Substantia nigra (tissue), 51 donors: ENCODE measurements at places on chromosomes 6 and 20.

DNA sequence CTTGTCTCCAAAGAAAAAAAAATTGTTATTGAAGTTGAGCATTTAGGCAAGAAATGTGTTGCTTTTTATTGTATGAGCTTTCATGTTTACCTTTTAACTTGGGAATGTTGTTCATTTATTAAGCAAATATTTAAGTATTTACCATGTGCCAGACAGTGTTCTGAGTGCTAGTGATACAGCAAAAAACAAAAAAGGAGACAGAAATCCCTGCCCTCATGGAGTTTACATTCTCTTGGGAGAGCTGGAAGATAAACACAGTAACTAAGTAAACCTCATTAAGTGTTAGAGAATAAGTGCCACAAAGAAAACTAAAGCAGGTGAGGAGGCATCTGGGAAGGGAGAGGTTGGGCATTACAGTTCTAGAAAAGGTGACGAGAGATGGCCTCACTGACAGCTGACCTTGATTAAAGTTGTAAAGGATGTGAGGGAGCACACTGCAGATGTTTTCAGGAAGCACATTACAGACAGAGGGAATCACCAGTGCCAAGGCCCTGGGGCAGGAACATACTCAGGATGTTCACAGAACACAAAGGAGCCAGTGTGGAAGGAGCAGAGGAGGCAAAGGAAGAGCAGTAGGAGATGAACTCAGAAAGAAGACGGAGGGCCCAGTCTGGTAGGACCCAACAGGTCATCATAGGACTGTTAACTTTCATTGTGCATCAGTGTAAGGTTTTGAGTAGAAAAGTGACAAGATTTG is 33.5 kb downstream of the XRN2 start:
- DNase-seq: no peak

DNA sequence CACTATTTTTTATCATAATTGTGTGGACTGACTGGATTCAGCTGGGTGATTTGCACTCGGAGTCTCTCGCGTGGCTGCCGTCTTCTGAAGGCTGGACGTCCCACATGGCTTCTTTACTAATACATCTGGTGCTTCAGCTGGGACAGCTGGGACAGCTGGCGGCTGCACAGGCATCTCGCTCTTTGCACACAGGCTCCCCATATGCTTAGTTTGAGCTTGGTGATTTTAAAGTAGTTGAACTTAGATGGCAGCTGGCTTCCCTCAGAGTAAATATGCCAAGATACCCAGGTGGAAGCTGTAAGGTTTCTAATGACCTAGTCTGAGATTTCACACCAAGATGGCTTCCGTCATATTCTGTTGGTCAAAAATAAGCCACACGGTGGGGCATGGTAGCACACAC is 38.7 kb upstream of the PPP1R3G start:
- no peak for DNase-seq

GRCh38 chr6:16511040-16511660 is 250.1 kb downstream of the ATXN1 start:
- no peak for DNase-seq

DNA sequence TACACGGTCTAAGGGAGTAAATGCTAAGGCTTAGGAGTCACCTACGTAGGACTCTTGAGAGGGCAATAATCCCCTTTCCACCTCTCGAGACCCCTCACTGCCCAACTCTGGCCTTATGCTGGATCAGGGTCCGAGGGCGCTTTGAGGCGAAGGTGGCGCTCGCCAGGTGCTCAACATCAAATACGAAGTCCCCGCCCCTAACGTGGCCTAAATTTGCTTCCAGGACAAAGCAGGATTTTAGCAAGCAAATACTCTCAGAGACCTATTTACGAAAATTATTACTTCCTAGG is 406 bp upstream of the TRIM26 start:
- no peak for DNase-seq

DNA sequence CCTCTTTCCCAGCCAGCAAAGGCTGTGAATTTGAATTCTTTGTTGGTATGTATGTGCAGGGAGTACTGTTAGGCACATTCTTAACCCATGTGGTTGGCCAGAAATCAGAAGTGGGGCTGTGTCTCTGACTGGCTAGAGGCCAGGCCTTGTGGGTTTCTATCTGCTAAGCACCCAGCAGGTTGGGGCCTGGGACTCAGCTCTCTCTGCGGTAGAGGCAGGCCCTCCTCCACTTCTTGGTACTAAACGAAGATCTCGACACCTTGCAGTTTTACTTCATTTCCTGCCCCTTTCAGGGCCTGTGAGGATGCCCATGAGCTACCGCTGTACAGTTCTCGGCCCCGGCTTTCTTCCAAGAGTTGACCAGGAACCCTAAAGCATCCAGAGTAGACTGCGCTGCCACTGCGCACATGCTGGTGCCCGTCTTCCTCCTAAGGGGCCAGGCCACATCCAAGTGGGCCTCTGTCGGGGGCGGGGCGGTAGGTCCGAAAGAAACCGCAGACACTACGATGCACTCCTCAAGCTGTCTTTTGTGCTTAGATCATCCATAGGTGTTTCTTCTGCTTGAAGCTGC is 51.1 kb downstream of the TCP11 start:
- no peak for DNase-seq

DNA sequence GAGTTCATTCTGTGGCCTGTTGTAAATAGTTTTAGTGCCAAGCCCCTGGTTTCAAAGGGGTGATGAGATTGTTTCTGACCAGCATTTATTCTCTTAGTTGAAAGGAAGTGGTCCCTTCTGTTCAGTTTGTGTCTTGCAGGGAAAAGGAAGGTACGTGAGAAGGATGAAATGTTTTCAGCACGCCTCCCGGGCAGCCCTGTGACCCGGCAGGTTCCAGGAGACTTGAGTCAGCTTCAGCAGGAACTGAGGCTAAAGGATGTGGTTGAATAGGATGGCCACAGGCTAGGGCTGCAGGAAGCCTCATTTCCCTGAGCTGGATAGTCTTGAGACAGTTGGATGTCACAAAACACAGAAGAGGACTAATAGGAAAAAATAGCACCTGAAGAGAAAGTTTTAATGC is 132.4 kb upstream of the SYNDIG1 start:
- no peak for DNase-seq
